ENCODE measurements at places on chromosomes 7 and 10.

DNA sequence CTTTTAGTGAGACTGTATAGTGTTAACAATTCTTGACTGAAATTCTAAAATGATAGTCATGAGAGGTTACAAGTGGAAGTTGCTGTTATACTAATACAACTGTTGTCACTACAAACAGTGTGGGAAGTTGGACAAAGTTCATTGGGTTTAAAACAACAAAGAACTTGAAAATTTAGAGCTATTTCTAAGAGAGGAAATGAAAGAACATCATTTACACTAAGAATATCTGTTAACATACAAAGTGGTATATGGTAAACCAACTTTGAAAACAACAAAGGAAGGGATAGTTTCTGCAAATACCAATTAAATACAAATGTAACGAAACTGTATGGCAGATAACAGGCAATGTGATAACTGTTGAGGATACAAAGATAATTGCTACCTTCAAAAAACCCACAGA is 11.6 kb downstream of the MTPN start:
- no peak for DNase-seq

GRCh38 chr7:133613250-133613790 is 360.4 kb downstream of the EXOC4 start:
- DNase-seq = no peak

GRCh38 chr7:137943132-137943551 is 58.7 kb downstream of the CREB3L2 start:
- DNase-seq = no peak

DNA sequence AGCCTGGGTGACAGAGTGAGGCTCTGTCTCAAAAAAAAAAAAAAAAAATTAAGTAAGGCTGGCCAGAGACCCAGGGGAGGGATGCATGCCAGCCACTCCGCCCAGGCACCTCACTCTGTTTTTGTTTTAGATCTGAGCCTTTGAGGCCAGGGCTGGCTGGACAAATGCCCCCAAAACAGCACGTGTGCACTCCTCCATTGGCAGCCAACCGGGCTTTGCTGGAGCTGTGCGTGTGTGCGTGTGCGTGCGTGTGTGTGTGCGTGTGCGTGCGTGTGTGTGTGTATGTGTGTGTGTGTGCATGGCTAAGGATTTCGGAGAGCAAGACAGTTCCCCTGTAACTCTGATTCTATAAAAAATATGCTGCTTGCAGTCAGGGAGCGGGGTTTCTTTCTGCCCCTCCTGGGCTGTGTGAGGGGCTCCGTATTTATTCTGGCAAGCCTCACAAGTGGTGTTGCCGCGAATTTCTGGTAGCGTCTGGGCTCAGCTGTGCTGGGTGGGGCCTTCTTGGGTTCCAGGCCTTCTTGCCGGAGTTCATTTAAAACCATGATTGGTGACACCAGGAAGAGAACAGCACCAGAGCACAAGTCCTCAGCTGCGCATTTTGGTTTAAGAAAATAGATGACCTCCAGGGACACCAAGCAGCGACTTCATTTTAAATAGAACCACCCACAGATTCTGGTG is 28.1 kb upstream of the UNCX start:
- no peak for DNase-seq

- no peak for DNase-seq
These were observed 28.7 kb upstream of the GDI2 start for GRCh38 chr10:5841965-5842364.

DNA sequence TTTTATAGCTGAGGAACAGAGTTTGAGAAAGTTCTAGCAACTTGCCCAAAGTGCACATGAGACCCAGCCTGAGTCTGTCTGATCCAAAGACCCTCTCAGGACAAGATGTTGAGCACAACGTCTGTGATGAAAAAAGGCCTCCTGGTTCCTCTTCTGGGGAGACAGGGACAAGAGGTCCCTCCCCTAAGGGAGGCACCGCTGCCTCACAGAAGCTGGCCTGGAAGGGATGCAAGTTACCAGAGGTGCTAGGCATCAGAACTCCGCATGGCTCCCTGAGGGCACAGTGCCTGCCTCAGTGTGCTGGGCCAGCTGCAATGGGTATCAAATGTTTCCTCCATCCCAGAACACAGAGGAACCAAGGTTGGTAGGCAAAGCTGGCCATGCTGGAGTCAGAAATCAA is 302.4 kb downstream of the GRID1 start:
- no peak for DNase-seq

DNA sequence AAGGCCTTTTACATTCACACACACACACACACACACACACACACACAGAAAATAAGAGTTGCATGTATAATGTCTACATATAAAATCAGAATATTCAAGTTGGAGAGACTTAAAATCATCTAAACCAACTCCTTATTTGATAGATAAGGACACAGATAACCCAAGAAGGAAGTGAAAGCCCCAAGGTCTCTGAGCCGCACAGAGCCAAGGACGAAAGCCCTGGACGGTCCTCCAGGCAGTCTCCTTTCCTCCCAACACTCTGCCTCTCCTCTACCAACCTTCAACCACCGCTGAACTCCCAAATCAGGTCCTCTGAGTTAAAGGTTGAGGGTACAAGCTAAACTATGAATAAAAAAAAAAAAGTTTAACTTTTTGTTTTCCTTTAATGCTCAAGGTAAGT is 28.2 kb downstream of the UBE2H start:
- no peak for DNase-seq

DNA sequence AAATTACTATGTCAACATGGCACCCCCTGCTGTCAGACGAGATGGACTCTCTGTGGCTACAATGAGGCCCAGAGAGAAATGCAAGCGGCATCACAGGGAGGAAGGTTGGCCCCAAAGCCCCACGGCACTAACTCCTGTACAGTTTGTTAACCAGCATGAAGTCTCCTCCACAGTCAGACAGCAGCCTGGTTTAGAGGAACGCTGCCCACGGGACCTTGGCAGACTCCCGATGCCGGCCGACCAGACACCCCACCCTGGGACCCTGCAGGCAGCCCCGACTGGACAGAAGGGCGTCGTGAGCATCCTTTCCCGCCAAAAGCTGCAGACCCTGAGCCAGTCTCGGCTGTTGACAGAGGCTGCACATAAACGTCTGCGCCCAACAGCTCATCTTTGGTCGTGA is 158.8 kb downstream of the DIP2C start:
- DNase-seq = no peak

DNA sequence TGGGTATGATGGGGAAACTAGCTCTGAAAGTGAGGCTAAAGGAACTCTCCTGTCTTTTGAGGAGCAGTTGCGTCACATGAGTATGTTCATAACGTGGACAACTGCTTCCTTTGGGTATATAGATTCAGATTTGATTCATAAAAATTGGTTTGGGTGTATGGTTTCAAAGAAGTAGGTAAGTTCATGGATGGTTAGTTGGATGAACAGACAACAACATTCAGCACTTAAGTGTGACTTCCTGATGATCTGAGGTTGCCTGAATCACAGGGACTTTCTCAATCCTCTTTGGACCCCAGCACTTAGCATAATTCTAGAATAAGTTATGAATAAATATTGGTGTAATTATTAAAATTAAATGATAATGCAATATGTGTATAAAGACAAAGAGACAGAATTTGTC is 43.4 kb downstream of the MACC1 start:
- DNase-seq = no peak

GRCh38 chr7:28125431-28126409 is 54.9 kb downstream of the JAZF1 start:
- no peak for DNase-seq

DNA sequence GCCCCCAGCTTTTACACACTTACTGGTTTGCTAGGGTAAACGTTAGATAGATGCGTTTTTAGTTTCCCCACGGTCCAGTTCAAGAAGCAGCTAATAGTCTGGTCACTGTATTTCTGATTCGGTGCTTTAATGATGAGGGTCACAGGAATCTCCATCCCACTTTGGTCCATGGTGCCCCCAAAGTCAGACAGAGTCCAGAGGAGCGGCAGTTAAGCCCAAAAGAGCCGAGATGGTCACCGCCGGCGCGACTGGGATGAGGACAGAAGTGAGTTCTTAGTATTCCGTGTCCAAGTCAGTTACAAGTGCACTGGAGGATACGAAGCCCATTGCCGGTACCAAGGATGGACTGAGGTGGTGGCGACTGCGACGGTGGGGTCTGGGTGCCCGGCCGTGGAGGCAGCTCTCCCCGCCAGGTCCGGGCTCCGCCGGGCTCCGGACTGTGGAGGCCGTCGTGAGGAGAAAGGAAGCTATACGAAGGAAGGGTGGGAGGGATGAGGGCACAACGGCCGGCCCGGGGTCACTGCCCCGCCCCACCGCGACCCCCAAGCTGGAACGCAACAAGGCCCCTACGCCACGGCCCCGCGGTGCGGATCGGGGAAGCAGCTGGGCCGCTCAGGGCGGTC is 663 bp downstream of the HERPUD2 start:
- no peak for DNase-seq

- DNase-seq = no peak
These were observed 48.5 kb downstream of the AMZ1 start for GRCh38 chr7:2736411-2736914.

GRCh38 chr10:84331091-84331490 is 2.7 kb downstream of the CCSER2 start:
- no peak for DNase-seq

DNA sequence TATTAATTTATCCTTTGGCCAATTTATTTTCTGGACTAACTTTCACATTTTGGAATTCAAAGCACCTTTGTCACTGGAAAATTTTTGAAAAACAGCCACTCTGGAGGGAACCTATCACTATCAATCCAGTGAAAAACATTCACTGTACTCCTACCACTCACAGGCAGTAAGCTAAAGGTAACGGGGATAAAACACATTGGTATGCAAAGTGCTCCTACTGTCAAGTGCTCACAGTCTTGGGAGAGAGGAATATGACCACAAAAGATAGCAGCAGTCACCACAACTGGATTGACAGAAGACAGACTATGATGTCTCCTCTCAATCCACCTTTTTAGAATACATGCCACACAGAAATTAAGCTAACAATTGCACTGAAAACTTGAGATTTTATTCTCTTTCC is 13.3 kb downstream of the GSAP start:
- DNase-seq = no peak

- DNase-seq = no peak
These were observed 13.1 kb downstream of the UMAD1 start for GRCh38 chr7:7653593-7654187.

- DNase-seq = no peak
These were observed 2.2 kb downstream of the SMARCD3 start for GRCh38 chr7:151246102-151246850.

DNA sequence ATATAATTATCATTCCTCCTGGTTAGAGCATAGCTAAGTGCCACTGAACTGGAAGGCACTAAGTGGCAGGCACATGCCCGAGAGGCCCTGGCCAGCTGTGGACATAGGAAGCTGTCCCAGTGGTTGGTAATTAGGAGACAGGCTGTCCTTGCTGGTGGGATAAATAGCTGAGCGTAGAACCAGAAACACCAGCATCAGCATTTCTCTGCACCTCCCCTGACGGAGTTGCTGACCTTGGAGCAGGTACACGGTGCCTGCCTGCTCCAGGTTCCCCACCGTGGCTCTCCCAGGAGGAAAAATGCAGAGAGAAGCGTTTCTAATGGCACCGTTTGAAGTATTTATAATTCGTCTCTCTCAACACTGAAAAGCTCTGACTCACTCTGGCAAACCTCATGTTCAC is 5.6 kb upstream of the ABLIM1 start:
- DNase-seq = no peak

DNA sequence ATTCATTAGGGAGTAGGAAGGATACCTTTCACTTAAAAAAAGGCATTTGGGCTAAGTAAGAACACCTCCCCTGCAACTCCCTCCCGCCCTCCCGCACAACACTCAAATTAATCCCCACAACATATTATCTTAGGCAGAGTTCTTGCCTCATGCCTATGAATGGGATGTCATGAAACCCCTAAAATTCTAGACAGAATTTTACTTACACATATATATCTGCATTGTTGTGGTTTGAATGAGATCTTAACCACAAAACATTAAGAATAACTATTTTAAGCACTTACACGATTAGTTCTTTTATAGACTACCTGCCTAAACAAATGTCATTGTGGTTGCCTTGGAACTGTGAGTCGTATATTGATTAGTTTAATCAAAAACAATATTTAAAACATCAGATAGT is 4.5 kb upstream of the ITGB1 start:
- no peak for DNase-seq

DNA sequence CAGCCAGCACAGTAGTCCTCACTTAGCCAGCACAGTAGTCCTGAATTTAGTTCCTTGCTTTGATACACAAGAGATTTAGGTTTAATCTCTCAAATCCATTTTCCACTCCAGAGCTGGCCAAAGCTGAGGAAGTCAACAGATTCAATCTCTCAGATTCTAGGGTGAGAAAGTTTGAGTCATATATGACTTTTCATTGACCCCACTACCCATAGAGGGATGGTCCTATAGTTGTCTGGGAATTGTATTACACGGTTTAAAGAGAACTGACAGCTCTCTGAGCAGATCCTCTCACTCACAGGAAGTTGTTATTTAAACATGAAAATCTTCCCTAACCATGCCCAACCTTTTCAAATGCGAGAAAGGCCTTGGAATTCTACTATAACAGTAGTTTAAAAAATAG is 641.8 kb upstream of the SEMA3D start:
- DNase-seq = no peak

DNA sequence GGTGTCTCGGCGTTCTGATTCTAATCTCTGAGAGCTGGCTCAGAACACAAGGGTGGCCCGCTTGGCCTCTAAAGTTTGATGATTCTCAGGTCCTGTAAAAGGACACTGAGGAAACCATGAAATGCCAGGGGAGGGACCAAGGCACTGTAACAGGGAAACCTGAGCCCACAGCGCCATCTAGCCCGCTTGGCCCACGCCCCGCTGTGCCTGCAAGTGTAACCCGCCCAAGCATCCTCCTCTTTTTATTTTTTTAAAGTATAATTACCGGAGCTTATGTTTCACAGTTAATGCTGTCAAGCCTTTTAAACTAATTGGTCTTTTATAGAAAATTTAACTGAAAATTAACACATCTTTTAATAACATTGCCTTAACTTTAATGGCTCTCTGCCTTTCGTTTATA is 734.7 kb downstream of the KCNMA1 start:
- DNase-seq = no peak

DNA sequence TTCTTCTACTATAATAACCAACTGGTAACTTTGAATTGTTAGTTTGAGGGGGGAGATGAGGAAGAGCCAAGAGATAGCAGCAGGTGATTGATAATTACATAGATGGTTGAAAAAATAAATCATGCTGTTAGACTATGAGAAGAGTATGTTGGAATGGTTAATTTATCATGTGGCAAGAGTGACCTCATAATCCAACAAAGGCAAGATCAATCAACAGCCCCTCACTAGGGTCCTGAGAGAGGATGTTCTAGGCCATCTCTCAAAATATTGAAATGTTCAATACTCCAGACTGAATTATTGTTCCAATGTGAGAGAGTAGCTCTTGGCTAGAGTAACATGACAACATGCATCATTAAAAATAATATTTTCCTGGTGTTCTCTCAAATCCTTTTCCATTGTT is 67.9 kb downstream of the ADD3 start:
- DNase-seq = no peak

GRCh38 chr10:13820119-13820963 is 233.6 kb downstream of the PRPF18 start:
- no peak for DNase-seq

GRCh38 chr10:9560976-9561375 is 1456.7 kb upstream of the CELF2 start:
- no peak for DNase-seq

GRCh38 chr10:30057894-30058556 is 1.4 kb downstream of the JCAD start:
- no peak for DNase-seq

All from HuH-7.5 (cell line).